ENCODE measurements at places on chromosomes 2 and 18.

DNA sequence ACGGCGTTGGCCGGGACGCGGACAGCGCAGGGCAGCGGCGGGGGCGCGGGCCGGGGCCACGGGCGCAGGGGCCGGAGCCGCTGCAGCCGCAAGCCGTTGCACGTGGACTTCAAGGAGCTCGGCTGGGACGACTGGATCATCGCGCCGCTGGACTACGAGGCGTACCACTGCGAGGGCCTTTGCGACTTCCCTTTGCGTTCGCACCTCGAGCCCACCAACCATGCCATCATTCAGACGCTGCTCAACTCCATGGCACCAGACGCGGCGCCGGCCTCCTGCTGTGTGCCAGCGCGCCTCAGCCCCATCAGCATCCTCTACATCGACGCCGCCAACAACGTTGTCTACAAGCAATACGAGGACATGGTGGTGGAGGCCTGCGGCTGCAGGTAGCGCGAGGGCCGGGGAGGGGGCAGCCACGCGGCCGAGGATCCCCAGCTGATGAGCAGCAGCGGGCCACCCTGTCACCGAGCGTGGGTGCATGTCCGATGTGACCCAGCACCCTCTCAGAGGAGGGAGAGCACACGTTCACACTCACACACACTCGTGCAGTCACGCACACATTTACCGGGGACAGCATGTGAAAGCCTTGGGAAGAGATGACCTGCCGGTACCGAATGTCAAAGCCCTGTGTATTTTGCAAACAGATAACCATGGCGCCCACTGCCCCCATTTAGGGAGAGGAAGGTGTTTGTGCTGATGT is 4.2 kb downstream of the GDF7 start:
- no peak for DNase-seq

GRCh38 chr2:101307950-101308431 is 510 bp downstream of the RNF149 start:
- peak; percentile 30 for DNase-seq

DNA sequence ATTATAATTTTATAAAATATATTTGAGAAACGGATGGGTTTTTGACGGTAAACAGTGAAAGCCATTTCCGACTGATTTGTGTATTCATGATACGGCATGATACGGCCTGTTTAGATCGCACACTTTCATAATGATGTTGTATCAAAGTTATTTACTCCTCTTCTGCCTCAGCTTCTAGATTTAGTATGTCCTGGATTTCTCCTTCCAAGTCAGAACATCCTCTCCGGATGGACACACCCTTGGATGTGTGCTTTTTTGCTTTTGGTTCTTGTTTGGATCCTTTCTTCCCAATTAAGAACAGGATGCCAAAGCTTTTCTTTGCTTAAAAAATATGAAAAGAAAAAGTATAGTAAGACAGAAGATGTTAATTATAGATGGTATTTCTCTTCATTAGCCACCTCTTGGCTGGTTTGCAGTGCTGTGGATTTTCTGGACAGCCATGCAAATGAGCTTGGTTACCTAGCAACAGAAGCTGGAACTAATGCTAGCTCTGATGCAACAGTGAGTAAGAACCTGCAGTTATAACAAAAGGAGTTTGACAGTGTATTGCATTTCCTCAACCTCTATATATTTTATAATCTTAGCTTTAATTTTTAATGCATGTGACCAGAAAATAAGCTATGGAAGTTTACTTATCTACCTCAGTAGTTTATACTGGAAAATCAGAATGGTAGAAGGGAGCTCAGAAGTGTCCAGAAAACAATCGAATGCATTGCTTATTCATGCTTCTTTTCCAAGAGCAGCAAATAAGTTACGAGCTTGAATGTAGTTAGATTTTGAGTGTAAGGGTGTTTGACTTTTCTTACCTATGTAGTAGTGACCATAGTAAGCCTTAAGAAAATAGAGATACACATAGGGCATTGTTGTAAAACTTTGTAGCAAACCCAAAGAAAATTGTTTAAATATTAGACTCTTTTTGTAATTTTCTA is 27.9 kb downstream of the RMND5A start:
- DNase-seq, result no peak

- DNase-seq, result no peak
Observed at GRCh38 chr2:120771111-120771780, 35.6 kb downstream of the GLI2 start.

DNA sequence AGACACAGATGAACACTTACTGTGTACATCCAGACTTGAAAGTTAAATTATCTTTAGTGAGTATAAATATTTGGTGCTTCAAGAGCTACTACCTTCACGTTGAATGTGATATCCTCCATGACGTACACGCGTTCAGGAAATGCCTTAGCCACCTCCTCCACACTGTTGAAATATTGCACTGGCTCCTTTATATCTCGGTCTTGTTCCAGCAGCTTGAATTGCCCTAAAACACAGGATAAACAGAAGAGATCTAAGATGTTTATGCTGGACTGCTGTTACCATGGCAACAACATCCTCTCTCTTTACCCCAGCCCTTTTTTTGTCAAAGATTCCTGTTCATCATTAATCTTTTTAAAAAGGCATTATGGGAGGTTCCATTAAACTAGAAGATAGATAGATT is 120.3 kb downstream of the MEP1B start:
- DNase-seq, result no peak

DNA sequence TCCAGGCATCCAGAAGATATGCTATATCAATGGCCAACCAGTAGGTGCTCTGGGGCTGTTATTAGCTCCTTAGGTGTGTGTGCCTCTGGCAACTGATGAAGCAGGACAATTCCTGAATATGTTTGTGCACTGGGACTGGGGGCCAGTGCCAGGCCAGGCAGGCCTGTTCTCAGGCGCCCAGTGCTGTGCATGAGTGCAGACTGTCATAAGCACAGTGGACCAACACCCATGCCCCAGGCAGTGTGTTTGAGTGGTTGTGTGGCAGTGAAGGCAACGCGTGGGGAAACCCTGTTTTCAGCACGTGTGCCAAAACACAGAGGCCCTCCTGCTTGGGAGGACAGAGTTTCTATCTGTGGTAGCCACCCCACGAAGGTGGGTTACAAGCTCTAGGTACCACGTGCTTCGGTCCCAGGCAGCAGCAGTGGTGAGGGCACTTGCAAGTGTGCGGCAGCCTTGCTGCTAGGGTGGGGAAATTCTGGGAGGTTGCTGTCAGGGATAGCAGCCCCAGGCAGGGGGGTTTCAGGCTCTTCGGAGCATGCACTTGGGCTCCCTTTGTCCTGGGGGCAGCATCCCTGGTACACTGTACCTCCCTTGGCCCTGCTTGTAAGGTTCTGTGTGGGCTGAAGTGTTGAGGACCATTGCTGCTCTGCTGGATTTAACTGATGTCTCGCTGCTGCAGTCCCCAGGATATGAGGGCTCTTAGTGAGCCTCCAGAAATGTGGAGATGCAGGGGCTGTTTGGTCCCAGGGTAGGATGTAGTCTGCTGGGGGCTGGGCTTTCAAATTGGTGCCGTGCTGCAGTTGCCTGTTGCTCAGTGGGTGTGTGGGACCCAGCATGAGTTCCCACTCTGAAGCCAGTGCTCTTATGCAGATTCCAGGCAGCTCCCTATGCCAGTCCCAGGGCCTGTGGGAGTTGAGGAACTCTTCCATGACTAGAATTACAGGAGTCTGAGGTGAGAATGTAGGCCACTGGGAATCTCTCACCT is 280.9 kb downstream of the RPRM start:
- no peak for DNase-seq

DNA sequence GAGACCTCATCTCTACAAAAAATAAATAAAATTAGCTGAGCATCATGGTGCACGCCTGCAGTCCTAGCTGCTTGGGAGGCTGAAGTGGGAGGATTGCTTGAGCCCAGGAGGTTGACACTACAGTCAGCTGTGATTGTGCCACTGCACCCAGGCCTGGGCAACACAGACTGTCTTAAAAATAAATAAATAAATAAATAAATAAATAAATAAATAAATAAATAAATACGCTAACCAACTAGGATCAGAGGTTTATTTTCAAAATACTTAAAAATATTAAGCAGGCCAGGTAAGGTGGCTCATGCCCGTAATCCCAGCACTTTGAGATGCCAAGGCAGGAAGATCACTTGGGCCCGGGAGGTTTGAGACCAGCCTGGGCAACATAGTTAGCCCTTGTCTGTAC is 63.6 kb downstream of the KCNG3 start:
- DNase-seq, result no peak

- no peak for DNase-seq
Observed at GRCh38 chr18:48295586-48296311, 113.4 kb downstream of the ZBTB7C start.

- no peak for DNase-seq
Observed at GRCh38 chr18:46013484-46014189, 46.5 kb upstream of the EPG5 start.

GRCh38 chr2:42366411-42366810 is 5.4 kb upstream of the COX7A2L start:
- no peak for DNase-seq

DNA sequence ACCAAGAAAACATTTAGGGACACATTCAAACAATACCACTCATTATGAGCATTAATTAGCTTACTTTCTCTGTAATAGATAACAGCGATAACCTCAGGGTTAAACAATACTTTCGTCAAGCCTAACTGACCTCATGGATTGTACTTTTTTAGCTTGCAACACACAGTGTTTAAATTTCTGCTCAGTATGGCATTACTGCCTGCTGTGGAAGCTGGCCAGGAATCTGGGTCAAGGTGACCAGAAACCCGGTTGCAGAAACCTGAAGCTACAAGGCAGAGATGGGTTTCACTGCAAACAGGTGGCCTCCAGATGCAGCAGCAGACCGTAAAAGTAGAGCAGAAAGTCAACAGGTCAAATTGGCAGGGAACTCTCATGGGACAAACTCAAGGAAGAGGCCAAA is 123.8 kb upstream of the FHL2 start:
- no peak for DNase-seq

- DNase-seq, result no peak
Observed at GRCh38 chr2:206432193-206433082, 10.9 kb upstream of the ADAM23 start.

DNA sequence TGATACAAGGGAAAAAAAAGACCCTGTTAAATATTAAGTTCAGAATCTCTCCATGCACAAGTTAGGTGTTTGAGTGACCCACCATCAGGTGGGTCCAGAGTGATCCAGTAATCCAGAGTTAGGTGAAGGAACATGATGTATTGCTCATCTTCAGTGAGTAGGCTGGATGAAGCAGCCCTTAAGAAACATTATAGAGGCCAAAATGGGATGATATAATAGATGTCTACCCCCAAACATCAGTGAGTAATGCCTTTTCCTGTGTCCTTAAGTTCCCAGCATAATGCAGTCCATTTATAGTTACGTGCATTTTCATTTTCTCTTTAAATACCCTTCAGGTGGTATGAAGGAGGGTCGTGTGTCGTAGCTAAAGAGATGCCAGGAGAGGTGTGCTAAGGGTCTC is 89.6 kb downstream of the MAP4K4 start:
- DNase-seq, result no peak

DNA sequence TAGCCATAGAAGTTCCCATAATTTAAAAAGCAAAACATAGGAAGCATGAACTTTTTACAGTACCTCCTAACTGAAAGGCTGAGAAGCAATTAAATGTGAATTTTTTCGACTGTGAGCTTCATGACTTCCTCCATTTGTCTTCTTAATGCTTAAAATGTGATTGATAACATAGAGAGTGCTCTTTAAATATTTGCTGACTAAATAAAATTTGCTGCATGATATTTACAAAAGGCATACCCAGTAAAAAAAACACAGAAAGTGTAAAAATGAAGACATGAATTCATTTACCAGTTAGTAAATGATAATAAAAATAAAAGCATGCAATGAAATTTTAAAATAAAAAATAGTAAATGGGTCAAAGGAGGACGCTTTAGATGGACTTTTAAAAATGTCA is 21.9 kb downstream of the STAT4 start:
- DNase-seq, result no peak

- DNase-seq, result no peak
Observed at GRCh38 chr2:18959952-18960717, 370.8 kb upstream of the NT5C1B start.

DNA sequence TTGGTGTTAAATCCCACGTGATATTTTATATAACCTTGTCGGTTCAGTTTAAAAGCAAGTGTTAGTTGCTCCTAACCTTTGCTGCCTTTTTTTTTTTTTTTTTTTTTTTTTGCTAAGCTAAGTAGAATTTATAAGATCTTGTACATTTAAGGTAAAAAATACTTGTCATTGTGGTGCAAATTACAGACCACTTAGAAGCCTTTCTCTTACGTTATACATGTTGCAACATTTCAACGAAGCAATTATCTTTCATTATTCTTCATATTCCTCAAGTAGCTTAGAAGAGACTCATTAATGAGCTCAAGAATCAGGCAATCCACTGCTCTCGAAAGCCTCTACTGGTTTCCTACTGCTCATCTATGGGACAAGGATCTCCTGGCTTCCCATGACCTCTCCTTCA is 14.9 kb upstream of the IL1RL2 start:
- DNase-seq, result no peak

DNA sequence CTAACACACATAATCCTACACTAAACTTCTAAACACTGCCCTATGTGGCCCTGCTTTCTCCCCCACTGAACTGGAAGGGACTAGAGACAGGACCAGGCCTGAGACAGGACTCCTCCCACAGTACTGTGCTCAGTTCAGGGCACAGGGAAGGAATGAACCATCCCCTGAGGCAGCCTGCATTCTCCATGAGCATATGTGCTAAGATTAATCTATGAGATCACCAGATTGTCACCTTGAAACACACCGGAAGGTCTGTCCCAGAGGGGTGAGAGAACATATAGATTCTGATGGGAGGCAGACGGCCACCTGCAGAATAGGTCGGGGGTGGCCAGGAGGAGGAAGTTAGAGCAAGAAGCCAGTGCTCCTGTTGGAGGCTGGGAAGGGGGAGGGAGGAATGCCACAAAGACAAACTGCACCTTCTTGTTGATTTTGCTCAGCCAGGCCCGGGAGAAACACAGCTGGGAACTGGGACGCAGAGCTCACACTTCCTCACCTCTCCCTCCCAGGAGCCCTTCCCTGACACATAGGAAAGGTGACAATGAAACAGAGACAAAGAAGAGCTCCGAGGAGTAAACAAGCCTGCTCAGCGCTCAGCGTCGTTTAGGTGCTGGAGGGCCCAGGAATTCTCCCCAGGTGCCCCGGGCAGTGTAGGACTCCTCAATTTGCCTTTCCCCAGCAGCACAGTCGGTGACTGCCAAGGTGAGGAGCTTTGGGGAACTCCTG is 52.1 kb downstream of the ZBTB7C start:
- DNase-seq, result no peak

GRCh38 chr2:128512379-128513115 is 193.9 kb upstream of the HS6ST1 start:
- DNase-seq, result no peak

GRCh38 chr18:75029481-75029880 is 179.5 kb downstream of the PTGR3 start:
- DNase-seq, result peak; percentile 30

- no peak for DNase-seq
Observed at GRCh38 chr2:105365206-105365605, 27.9 kb downstream of the C2orf49 start.

All from activated CD4-positive, alpha-beta T cell treated with anti-CD3 and anti-CD28 coated beads, Interleukin-2, amount 10 ng/mL, durations not matched to agents 7 days and 5 days (primary cell).